ENCODE measurements at places on chromosomes 16 and 17. TPM values are rescaled to one million over a fixed set of nuclear protein-coding genes. Genes with fewer than 3 reads are reported as not detected.

The STX4 gene
- total RNA-seq, result 56.4 TPM

The IL21R gene
- total RNA-seq, result 101 TPM

DNA sequence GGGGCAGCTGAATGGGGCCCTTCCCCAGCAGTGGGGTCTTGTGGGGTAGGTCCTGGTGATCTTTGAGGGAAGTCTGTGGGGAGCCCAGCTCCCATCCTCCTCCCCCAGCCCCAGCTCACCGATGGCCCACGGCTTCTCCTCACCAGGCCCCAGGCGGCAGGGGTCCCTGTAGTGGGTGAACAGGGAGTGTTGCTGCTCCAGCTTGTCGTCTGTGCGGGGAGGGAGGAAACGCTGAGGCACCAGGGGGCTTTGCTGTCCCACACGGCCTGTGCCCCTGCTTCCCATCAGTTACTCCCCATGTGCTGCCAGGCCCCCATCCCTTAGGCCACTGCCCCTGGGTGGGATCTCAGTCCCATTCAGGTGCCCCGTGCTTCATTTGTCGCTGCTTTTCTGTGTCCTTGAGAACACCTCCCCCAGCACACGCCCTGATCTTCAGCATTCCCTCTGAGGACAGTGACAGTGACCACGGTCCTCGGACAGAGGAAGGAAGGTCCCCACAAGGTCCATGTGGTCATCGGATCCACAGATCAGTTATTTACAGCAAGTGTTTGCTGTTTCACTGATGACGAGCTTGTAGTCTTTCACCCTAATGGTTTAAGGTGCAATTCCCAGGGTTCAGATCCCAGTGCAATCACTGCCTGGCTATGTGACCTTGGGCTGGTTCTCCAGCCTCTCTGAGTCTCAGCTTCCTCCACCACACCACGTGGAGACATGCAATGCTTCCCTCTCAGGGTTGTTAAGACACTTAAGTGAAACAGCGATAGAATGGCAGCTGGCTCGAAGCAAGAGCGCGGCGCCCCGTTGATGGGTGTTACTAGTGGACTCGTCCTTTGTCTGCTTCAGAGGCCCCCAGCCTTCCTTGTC lies 53.1 kb downstream of the PRMT7 start:
- H3K4me3 ChIP-seq, result no peak overlapping the region
- peaks cover 11% of the 10 kb centered on the region for H3K36me3 ChIP-seq
- DNase-seq, result no peak
- peaks cover 22% of the 10 kb centered on the region for H3K4me1 ChIP-seq
- H3K27ac ChIP-seq, result no peak overlapping the region
- peaks cover 22% of the 10 kb centered on the region for H3K27me3 ChIP-seq

DNA sequence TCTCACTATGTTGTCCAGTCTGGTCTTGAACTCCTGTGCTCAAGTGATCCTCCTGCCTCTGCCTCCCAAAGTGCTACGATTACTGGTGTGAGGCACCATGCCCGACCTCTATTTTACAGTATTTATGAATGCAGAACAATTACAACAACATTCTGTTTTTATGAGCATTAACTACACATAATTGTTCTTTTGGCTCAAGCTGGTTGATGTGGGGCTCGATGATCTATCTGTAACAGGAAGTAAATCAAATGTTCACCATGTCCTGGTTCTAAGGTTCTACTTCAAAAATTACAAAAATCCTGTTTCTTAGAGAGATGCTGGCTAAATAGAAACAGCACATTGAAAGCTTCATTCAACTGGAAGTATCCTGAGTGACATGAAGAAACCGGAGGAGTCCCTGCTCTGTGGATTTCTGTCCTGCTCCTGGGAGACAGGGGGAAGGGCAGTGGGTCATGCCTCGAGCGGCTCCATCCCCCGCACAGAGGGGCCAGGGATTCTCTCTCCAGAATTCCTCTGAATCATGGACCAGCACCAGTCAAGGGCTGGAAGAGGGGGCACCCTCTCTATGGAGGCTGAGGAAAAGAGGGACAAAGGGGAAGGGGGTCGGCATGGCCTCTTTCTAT lies 31.5 kb downstream of the FA2H start:
- no peak overlapping the region for H3K4me3 ChIP-seq
- H3K36me3 ChIP-seq, result no peaks in the 10 kb centered on the region
- H3K27me3 ChIP-seq, result peaks cover 8% of the 10 kb centered on the region
- no peaks in the 10 kb centered on the region for H3K4me1 ChIP-seq
- no peak overlapping the region for H3K27ac ChIP-seq
- no peak for DNase-seq

- no peak overlapping the region for H3K27ac ChIP-seq
- no peaks in the 10 kb centered on the region for H3K36me3 ChIP-seq
- H3K4me3 ChIP-seq, result no peak overlapping the region
- H3K4me1 ChIP-seq, result peaks cover 5% of the 10 kb centered on the region
- H3K27me3 ChIP-seq, result peaks cover 3% of the 10 kb centered on the region
Observed at GRCh38 chr17:44111777-44112176, 11.7 kb downstream of the HDAC5 start.

GRCh38 chr17:76925441-76925891 lies 57.3 kb downstream of the MGAT5B start:
- no peak overlapping the region for H3K4me3 ChIP-seq
- H3K27me3 ChIP-seq, result peaks cover 21% of the 10 kb centered on the region

DNA sequence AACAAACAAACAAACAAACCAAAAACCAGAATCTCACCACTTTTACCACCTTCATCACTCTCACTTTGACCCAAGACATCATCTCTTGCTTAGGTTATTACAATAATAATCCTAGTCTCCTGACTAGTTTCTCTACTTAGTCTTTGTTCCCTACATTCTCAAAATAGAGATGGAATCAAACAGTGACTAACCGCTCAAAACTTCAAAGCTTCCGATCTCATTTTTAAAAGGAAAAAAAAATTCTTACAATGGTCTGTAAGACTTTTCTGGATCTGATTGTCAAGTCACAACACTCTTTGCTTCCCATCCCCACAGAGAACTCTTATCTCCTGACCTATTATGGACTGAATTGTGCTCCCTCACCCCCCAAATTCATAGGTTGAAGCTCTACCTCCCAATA lies 60.9 kb downstream of the SPAG9 start:
- H3K4me1 ChIP-seq, result peaks cover 7% of the 10 kb centered on the region
- peaks cover 5% of the 10 kb centered on the region for H3K36me3 ChIP-seq
- H3K27ac ChIP-seq, result no peak overlapping the region
- H3K4me3 ChIP-seq, result no peak overlapping the region
- H3K27me3 ChIP-seq, result no peaks in the 10 kb centered on the region
- no peak for DNase-seq

DNA sequence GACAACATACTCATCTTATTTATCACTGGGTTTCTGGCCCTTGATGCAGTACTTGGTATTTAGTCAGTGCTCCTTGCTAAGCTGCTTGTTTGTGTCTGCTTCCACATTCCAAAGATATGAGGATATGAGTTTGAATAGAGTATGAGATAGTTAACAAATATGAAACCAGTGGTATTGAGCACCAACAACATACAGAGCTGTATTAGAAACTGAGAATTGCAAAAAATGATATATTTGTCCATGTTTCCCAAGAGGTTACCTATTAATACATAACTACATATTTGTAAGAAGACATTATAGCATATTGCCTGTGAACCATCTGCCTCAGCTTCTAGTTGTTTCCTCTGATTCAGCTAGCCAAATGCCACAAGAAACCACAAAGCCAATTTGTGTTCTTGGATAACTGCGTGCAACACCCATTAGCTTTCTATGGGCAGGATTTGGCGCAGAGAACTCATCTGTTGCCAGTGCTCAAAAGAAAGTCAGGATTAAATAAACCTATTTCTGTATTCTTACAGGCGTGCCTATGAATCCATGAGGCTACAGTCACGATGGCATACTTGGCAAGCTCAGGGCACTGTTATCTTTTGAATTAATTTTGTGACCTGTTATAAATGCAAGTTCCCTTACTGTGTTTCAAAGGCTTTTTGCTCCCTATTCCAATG lies 194.4 kb downstream of the MAP2K6 start:
- peaks cover 30% of the 10 kb centered on the region for H3K4me1 ChIP-seq
- H3K27me3 ChIP-seq, result peaks cover 4% of the 10 kb centered on the region
- no peak for DNase-seq
- peaks cover 5% of the 10 kb centered on the region for H3K36me3 ChIP-seq
- no peak overlapping the region for H3K4me3 ChIP-seq
- no peak overlapping the region for H3K27ac ChIP-seq

GRCh38 chr16:25124503-25124902 lies 13.0 kb downstream of the LCMT1 start:
- H3K4me3 ChIP-seq, result no peak overlapping the region
- H3K27me3 ChIP-seq, result no peaks in the 10 kb centered on the region
- H3K36me3 ChIP-seq, result peaks cover 19% of the 10 kb centered on the region

DNA sequence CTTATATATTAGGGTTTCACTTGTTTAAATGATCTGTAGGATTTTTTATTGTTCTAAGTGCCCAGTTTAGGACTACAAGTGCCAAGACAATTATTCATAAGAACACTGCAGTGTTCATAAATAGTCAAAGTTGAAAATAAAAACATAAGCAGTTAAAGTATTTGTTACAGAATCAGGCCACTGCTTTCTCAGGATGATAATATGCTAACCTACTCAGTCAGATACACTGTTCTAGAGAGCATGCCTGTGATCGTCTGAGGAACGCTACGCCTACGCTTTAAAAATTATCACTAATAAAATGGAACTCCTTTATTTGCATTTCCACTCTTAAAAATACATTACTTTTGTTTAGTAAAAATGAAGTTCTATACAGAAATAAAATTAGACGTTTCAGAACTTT lies 37.4 kb upstream of the TRAP1 start:
- no peak overlapping the region for H3K27ac ChIP-seq
- no peak overlapping the region for H3K4me3 ChIP-seq
- no peaks in the 10 kb centered on the region for H3K27me3 ChIP-seq
- DNase-seq, result no peak
- peaks cover 42% of the 10 kb centered on the region for H3K36me3 ChIP-seq

- H3K36me3 ChIP-seq, result peaks cover 49% of the 10 kb centered on the region
- peaks cover 67% of the 10 kb centered on the region for H3K4me1 ChIP-seq
Observed at GRCh38 chr17:58006560-58006923, 504 bp downstream of the SRSF1 start.

- H3K36me3 ChIP-seq, result peaks cover 3% of the 10 kb centered on the region
- no peak overlapping the region for H3K4me3 ChIP-seq
- no peak overlapping the region for H3K27ac ChIP-seq
- peaks cover 1% of the 10 kb centered on the region for H3K4me1 ChIP-seq
Observed at GRCh38 chr17:76707985-76708807, 2.6 kb downstream of the MXRA7 start.
